ENCODE measurements at places on chromosomes 12 and 14.

DNA sequence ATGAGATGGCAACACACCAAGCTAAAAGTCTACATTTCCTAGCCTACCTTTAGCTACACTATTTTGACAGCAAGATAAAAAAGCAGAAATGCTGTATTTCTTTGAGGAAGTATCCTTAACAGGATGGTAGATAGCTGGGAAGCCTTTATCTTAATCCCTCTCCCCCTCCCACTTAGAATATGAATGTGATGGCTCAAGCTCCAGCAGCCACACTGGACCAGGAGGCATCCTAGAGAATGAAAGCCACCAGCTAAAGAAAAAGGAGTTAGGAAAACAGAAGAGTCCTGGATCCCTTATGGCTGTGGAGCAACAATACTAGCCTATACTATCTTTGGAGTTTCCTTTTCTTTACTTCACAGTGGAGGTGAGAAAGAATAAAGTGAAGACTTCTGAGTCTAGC is 15.1 kb downstream of the NAP1L1 start:
- no peak for DNase-seq

DNA sequence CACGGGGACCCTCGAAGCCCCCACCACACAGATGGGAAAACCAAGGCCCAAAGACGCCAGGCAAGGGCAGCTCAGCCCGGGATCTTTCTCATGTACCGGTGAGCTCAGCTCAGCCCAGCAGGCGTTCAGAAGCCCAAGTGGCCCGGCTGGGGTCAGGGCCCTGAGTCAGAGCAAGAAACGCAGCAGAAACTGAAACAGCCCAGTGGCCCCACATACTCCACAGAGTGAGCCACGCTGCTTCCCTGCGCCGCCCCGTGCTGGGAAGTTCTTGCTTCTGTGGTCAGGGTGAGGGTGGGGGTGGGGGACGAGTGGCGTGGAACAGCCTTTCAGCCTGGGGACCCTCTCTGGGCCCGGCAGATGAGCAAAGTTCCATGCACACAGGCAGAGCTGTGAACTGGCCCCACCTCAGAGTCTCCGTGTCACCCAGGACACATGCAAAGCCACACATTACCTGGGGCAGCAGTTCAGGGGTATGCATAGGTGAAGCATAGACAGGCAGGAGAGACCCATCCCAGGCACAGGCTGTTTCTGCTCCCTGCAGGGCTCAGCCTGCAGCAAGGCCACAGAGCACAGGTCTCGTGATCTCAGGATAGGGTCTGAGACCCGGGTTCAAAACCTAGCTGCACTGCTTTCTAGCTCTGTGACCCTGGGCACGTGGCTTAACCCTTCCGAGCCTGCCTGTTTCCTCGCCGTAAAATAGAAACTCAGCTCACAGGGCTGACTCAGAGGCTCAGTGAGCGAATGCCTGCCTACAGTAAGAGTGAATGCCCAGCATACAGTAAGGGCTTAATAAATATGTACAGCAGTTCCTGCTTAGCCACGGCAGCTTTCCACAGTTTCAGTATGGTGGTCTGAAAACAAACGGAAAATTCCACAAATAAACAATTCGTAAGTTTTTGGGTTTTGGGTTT is 21.6 kb downstream of the NCOR2 start:
- peak; percentile 9 for DNase-seq

GRCh38 chr12:105257321-105257728 is 21.4 kb upstream of the APPL2 start:
- no peak for DNase-seq

DNA sequence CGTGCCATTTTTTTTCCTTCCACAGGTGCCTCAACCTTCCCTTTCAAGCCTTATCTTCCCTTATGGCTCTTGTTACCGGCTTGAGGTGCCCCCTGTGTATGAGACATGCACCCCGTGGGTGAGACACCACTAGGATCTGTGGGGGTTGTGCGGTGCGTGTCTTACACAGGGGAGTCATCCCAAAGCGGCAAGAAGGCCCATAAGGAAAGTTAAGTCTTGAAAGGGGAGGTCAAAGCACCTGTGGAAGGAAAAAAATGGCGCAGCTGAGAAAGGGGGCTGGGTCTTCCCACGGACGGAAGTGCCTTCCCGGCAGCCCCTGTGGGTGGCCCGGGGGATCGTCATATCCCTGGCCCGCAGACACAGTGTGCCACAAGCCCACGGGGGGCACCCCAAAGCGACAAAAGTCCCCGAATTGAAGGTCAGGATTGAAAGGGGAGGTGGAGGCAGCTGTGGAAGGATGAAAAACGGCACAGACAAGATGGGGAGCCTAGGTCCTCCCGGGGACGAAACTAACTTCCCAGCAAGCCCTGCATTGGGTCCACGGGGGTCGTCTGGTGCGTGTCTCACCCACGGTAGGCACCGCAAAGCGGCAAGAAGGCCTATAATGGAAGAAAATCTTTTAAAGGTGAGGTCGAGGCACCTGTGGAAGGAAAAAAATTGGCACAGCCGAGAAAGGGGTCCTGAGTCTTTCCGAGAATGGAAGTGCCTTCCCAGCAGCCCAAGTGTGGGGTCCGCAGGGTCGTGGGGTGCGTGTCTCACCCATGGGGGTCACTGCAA is 273.3 kb downstream of the ALG10 start:
- DNase-seq, result no peak

DNA sequence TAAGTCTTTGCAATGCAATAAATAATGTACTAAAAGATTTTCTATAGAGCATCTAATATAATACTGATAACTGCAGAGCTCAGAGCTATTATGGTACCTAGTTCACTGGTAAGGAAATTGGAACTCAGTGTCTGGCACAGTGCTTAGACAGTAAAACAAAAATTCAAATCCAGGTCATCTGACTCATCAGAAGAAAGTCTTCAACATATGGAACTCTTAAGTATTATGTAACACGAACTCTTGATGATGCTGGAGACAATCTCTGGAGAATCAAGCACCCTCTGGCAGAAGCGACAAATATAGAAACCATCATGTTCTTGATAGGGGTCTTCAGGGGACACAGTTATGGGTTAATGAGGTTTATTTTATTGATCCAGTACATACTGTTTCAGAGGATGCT is 37.3 kb upstream of the TRHDE start:
- no peak for DNase-seq

DNA sequence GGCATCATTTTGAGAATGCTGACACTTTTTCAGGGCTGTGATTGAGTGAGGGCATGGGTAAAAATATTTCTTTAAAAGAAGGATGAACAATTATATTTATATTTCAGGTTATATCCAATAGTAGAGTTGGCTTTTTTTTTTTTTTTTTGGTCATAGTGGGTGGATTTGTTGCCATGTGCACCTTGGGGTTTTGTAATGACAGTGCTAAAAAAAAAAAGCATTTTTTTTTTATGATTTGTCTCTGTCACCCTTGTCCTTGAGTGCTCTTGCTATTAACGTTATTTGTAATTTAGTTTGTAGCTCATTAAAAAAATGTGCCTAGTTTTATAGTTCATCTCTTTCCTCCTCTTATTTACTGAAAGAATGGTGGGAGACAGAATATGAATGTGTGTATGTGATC is 1.4 kb upstream of the RAB5B start:
- no peak for DNase-seq

GRCh38 chr12:119681111-119681510 is 13.2 kb downstream of the PRKAB1 start:
- no peak for DNase-seq

DNA sequence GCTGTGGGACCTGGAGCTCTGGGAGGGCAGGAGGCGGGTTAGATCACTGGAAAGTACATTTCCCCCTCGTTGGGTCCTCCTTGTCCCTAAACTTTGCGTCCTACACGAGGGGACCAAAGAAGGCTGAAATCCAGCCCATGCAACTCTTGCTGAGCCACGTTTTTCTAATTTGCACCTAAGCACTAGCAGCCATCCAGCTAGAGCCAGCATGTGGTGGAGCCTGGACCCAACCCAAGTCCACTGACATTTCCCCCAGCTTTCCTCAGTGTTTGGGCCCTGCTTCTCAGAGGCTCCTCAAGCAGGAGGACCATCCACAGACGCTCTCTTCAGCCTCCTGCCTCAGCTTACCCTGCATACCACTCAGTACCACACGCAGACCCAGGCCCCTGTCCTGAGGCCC is 49.7 kb downstream of the TSPAN11 start:
- no peak for DNase-seq

- no peak for DNase-seq
These were observed 1112.7 kb downstream of the LRFN5 start for GRCh38 chr14:42719391-42719790.

DNA sequence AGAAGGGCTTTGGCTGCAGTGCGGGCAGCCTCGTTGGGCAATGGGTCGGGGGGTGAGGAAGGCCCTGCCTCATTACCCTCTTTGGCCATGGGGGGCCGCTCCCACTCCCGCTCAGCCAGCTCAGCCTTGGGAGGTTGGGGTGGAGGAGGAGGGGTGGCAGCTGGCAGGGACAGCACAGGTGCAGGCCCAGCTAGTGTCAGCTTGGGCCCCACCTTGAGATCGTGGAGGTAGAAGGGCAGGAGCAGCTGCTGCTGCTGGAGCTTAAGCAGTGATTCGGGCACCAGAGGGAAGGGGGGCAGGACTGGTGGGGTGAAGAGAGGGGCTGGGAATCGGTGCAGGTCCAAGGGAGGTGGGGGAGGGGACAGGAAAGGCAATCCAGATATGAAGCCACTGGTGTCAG is 26.0 kb downstream of the ZFHX2 start:
- DNase-seq, result no peak

GRCh38 chr12:101051901-101052550 is 158.0 kb downstream of the SLC5A8 start:
- no peak for DNase-seq

GRCh38 chr12:8589679-8590078 is 23.0 kb downstream of the AICDA start:
- no peak for DNase-seq

Measured in stimulated activated CD4-positive, alpha-beta T cell treated with anti-CD3 and anti-CD28 coated beads, Interleukin-12 subunit alpha, Interleukin-12 subunit beta, amount 100 ng/mL, for 24 hours (primary cell).